ENCODE measurements at places on chromosomes 13 and 19. TPM values are rescaled to one million over a fixed set of nuclear protein-coding genes. Genes with fewer than 3 reads are reported as not detected.

GRCh38 chr13:54379461-54379860 is 1350.8 kb downstream of the OLFM4 start:
- DNase-seq = no peak

DNA sequence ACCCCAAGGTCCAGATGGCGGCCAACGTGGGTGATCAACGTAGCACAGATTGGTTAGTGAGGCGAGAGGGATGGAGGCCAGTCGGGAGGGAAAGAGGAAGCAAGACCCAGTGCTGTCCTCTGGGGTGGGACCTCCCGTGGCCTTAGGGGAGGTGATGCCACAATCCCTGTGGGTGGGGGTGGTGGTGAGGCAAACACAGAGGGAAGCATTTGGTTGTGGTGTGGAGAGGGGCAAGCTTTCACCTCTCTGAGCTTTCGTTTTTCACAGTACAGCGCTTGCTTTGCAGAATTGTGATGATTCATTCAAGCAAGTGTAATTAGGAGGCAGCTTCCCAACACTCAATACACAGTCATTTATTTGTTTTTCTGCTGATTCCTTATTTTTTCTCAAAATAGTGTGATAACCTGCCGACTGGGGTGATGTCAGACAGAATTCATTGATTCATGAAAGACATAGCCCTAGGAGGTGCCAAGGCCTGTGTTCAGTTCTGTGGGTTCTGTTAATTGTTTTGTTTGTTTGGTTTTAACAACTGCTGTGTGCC is 2.4 kb downstream of the LENG8 start:
- no peak for DNase-seq

DNA sequence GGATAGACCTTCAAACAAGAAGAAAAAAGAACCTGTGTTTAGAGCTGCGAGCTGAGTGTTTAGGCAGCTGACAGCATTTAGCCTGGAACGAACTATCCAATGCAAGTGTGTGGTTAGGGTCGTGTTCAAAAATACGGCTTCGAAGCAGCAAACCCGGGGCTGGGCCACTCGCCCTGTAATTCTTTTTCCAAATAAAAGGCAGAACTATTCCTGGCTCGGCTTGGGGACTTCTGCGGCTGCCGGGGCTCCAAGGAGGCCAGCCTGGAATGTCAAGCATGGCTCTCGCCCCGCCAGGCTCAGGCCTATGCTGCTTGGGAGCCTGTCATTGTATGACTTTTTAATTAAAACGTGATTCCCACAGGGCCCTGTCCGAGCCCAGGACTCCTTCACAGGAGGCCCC is 51.7 kb upstream of the KLF2 start:
- no peak for DNase-seq

- DNase-seq = no peak
Observed at GRCh38 chr13:25868490-25868889, 183.3 kb downstream of the SHISA2 start.

ZNF681 gene
- 0.56 TPM for total RNA-seq
